ENCODE measurements at places on chromosomes 1 and 21.

DNA sequence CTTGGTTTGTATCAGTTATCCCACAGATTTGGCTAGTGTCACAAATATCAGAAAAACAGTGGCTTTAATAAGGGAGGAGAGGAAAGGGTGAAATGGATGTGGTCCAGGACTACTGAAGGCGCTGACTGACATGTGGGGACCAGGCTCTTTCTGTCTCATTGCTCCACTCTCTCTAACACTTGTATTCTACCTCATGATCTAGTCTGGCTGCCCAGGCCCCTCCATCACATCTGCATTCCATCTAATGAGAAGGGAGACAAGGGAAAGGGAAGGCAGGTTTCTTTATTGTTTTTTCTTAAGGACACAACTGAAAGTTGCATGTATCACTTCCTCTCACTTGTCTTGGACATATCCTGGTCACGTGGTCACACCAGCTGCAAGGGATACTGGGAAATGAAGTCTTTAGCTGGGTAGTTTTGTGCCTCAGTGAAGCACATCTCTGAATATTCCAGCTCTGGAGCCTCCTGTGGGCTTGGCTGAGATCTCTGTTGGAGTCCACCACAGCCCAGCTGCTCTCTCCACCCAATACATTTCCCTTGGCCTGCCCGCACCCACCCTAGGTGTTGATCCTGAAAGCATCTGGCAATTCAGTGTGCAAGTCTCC is 42.0 kb upstream of the PADI2 start:
- DNase-seq: no peak

GRCh38 chr21:37636152-37636860 is 269.7 kb downstream of the DYRK1A start:
- DNase-seq: no peak

DNA sequence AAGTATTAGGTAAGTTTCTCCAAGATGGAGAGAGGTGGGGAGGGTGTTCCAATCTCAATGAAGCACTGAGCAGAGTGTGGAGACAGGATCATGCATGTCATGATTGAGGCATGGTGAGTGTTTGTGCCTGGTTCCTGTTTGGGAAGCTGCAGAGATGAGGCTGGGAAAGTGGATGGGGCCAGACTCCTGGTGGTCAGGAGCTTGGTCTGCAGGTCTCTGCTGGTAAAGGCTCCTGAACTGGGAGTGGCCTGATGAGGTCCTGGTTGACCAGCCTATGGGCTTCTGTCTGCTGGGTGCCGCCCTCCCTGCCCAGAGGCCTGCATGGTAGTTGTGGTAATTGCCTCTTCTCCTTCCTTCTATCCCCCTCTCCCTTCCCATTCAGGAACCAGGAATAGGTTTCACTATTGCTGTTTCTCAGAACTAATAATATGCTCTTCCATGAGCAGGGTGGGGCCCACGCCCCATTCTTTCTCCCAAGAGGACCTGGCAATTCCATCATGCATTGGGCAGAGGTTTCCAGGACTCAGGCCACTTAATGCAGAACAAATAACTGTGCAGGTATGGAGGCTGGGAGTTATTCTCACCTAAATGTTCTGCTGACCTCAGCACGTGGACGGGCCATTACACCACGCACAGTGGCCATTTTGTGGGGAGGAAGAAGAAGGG is 24.5 kb downstream of the PROK1 start:
- DNase-seq: no peak

GRCh38 chr1:57007948-57008347 is 42.1 kb upstream of the C8B start:
- no peak for DNase-seq

GRCh38 chr21:41833497-41834115 is 45.5 kb downstream of the PRDM15 start:
- no peak for DNase-seq

DNA sequence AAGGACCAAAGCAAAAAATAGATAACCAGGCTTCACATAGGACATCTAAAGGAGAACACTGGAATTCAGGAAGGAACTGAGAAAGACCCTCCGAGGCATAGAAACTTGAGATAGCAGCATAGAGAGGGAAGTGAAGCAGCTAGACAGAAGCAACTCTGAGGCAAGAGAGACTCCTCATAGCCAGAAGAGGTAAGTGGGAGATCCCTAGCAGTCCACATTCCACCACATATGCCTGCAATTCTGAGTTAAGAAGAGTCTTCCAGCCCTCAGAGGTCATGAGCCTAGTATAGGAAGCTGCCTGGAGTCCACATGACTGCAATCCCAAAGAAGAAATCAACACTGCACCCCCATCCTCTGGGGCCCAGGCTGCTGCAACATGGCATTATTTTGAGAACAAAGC is 13.9 kb upstream of the FGGY start:
- no peak for DNase-seq

GRCh38 chr1:5877001-5877400 is 115.2 kb downstream of the NPHP4 start:
- no peak for DNase-seq

DNA sequence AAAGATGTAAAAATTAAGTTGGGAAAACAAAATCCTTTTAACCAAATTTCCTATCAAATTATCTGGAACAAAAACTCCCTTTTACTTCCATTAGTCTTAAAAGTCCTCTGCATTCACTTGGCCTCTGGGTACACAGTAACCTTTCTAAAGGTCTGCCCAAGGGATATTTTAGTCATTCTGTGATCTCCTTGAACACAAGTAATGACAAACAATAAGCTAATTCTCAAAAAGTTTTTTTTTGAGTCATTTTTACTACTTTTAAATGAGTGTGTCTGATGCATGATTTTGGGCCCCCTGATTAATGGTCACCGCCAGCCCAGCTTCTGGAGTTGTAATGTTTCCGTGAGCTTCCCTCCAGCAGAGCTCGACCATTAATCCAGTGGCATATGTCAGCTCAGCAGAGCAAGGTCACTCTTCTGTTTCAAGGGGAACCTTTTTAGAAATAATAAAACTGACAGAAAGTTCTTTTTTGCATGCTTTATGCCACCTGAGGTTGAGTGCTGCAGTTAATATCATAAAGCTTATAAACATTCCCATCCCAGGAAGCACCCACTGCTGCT is 14.3 kb downstream of the SAMSN1 start:
- no peak for DNase-seq

- DNase-seq: no peak
These were observed 109.8 kb downstream of the OMA1 start for GRCh38 chr1:58436615-58437297.

DNA sequence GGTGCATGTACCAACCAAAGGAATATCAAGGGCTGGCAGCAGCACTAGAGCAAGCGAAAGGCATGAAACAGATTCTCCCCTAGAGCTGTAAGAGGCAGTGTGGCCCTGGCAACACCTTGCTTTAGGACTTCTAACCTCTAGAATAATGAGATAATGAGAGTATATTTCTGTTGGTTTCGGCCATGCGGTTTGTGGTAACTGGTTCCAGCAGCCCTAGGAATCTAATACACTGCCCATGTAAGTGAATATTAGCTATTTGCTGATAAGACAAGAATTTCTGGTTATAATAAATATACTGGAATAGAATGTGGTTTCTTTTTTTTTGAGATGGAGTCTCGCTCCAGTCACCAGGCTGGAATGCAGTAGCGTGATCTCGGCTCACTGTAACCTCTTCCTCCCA is 199.4 kb downstream of the GABPA start:
- no peak for DNase-seq

DNA sequence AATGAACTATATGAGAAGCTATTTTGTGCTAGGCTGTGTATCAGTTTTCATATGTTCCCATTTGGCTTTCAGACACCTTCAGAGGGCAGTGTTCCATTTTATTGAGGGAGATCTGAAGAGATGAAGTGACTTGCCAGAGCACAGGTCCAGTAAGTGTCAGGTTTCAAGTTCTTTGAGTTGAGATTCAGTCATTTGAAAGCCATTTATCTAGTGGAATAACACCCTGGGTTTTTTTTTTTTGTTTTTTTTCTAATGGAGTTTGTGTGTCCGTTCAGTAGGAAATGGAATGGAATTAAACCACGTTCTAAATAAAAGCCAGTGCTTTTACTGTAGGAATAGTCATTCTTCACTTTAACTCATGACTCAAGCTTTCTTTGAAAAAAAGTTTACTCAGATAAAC is 652.9 kb upstream of the USP24 start:
- DNase-seq: no peak

Data from activated naive CD4-positive, alpha-beta T cell (primary cell).